ENCODE measurements at places on chromosomes 16 and 17.

DNA sequence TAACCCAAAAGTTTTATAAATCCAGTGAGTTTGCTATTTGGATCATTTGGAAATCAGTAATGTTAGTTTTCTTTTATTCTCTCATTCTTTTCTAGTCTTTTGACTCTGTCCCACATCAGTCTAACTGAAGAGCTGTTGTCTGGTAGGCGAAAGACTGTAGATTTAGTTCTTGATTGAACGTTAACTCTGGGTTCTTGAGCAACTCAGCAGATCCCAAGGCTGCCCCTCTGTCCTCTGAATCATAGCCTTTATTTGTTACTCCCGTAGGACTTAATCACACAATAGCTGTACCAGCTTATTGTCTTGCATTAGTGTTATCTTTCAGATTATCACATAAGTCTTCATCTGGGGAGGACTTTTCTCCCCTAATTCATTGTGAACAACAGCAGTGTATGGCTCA, 119.3 kb upstream of the TOM1L1 start:
- DNase-seq = no peak

- DNase-seq = no peak
These were observed 28.0 kb upstream of the MRPS23 start for GRCh38 chr17:57877803-57878377.

GRCh38 chr17:68559316-68559715, 41.9 kb downstream of the FAM20A start:
- DNase-seq = no peak

DNA sequence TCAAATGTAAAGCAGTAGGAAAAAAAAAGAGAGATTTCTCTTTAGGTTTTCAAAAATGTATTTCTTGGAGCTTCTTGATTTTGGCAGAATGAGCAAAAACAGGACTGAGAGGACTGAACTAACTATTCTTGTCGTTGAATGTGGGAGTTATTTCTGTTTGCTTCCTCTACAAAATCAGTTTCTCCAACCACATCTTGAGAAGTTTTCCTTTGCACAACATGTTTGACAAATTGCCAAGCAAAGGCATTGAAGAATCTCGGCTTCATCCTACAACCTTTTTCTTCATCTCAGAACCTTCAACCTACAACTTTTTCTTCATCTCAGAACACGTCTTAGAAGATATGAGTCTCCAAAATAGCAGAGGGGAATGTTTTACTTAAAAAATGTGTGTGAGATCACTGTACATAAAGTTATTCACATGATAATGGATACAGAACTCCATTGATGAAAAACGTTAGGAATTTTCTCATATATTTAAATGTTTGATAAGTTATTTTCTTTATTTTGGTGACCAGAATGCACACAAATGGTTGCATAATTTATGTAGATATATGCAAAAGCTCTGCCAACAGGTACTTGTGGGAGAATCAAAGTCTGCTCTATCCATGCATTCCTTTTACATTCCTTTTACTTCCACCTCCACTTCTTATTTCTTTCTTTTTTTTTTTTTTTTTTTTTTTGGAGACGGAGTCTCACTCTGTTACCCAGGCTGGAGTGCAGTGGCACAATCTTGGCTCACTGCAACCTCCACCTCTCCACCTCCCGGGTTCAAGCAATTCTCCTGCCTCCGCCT, 370.0 kb downstream of the KCNJ2 start:
- no peak for DNase-seq
